ENCODE measurements at places on chromosomes 3 and 15.
A peak's percentile ranks its signal among the peaks of the same experiment; 100 is the strongest.

DNA sequence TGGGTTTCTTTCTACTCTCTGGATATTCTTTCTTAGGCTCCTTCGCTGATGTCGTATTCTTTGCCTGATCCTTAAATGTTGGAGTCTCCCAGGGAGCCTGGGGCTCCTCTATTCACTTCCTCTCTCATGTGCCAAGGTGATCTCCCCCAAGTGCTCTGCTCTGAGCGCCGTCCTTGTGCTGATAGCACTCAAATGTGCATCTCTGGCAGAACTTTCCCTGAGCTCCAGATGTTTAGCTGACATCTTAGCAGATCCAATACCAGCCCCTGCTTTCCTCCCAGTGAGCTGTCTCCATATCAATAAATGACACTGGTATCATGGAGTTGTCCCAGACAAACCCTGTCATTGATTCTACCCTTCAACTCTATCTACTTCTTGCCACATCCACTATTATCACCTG lies 62.4 kb downstream of the NTRK3 start:
- no peak for DNase-seq

DNA sequence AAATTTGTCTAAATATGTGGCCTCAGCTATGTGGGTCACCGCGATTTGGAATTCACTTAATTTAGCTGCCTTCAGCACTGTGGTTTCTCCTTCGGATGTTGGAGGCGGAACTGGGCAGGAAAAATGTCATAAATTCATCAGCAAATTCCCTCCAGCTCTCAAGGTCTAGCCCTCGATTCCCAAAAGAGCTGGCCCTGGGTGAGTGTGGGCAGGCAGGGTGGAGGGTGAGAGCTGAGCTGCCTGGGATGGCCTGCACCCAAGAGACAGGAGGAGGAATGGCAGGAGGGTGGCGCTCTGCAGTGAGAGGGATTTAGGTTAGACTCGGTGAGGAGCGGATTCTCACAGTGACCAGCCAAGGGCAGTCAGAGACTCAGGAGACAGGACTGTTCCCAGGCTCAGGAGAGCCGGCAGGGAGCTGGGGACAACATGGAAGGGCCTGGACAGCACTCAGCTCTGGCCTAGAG lies 57.1 kb downstream of the FEM1B start:
- no peak for DNase-seq

GRCh38 chr3:142886940-142887339 lies 1.9 kb downstream of the PCOLCE2 start:
- peak; percentile 48 for DNase-seq

GRCh38 chr15:76149291-76149915 lies 89.6 kb downstream of the TMEM266 start:
- no peak for DNase-seq

- no peak for DNase-seq
Observed at GRCh38 chr15:40955930-40956540, 2.8 kb downstream of the CHAC1 start.

DNA sequence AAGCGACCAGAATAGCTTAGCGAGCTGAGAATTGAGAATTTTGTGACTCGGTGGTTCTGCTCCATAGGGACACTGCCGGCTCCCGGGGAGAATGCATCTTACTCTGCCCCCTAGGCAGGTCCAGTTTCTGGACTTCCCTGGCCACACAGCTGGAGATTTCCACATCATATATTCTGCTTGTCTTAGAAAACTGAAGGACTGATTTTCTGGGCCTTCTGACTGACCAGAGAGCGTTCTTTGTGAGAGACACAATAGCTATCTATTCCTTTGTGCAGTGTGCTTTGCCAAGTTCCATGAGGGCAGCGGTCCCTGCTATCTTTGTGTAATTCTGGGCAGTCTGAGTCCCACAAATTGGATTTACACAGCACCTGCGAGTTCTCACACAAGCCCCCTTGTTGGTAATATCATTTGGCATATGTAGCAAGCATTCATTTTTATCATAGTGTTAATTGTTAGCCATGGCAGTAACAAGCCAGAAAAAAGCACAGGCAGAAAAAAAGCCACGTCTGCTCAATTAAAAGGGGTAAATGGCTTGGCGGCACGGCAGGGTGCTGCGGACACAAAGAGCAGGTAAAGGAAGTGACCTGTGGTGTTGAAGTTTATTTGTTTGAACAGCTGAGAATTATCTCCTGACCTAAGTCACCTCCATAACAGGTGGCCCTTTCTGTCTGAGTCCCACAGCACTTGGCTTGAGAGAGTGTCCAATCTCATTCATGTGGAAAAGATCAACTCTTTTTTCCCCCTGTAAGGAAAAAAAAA lies 688.7 kb downstream of the TUSC7 start:
- peak; percentile 53 for DNase-seq

- DNase-seq: peak; percentile 40
Observed at GRCh38 chr3:31981206-31982181, at the start of the genes OSBPL10 and ZNF860. TSS of gene OSBPL10 (minus strand) at chr3:31981262. CDS start at chr3:31981179, 83 bp downstream. TSS of gene ZNF860 (plus strand) at chr3:31981750. CDS start at chr3:31989080, 7,330 bp downstream.

- no peak for DNase-seq
Observed at GRCh38 chr15:30830961-30831360, 72.8 kb upstream of the FAN1 start.

DNA sequence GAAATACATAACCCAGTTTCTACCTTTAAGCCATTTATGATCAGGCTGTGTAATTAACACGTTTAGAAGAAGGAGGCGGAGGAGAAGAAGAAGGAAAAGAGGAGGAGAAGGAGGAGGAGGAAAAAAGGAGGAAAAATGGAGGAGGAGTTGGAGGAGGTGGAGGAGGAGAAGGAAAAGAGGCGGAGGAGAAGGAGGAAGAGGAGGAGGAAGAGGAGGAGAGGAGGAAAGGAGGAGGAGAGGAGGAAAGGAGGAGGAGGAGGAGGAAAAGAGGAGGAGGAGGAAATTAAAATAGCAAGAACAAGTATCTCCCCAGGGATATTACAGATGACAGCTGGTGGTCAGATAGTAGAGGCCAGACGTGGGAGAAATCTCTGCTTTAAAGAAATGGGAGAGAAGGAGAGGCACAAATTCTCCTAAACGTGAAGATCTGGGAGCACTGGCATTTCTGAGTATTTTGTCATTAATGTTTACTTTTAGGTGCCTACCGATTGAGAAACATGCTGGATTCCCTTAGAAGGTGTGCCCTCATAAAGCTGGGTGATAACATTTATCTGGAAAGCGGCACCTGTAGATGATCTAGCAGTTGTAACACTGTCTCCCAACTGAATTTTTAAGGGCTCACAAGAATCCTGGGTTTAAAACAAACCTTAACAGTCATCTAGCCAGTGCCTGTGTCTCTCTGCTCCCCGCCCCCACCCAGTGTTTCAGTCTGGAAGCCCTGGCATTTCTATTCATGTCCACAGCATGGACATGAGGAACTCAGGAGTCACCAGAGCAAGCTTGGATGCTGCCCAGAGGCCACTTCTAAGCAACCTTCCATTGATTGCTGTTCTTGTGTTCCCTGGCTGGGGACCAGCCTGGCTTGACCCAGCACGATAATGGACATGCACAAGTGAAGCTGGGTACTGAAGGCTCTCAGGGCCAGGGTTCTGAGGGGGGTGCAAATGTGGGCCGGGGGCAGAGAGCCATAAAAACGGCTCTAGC lies 75.2 kb downstream of the CHRNA7 start:
- DNase-seq: no peak

GRCh38 chr3:104992676-104993075 lies 374.0 kb upstream of the ALCAM start:
- DNase-seq: peak; percentile 79

DNA sequence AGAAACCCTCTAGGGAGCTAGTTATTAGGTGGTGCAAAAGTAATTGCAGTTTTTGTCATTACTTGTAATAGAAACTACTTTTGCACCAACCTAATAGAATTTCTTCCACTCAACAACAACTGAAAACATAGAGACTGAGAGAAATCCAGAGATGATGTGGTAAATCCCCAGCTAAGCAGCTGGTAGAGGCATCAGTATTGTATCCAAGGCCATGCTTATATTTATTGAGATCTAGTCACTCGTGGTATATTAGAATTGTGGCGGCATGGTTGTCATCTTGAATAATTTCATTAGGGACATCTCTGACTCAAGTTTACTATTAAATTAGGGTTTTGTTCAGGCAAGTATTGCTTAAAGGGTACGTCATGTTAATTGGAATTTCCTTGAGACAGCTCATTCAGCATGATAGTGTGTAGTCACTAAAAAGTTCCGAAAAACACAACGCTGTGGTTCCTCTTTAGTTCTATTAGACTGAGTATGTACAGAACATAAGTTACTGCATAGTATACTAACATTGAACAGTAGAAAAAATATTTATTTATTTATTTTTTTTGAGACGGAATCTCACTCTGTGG lies 35.3 kb downstream of the PAK2 start:
- DNase-seq: no peak

GRCh38 chr15:52488830-52489229 lies 39.9 kb downstream of the MYO5A start:
- DNase-seq: no peak

DNA sequence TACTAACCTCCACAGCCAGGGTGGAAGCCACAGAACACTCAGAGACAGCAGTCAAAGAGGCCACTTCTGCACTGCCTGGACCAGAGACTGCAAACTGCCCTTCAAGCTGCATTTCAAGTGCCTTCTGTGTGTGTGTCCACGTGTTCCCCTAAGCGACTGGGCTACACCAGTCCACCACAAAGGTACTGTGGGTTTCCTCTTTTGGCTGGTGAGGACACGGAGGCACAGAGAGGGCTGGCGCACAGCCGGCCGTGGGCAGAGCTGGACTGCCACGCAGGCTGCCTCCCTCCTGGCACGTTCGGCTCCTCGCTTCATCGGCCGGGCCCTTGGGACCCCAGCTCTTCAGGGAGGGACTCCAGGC lies 60.9 kb downstream of the MGLL start:
- DNase-seq: no peak

GRCh38 chr15:99305761-99306505 lies 54.7 kb downstream of the LRRC28 start:
- DNase-seq: peak; percentile 92

- DNase-seq: no peak
Observed at GRCh38 chr3:116390318-116390717, 55.0 kb downstream of the LSAMP start.

DNA sequence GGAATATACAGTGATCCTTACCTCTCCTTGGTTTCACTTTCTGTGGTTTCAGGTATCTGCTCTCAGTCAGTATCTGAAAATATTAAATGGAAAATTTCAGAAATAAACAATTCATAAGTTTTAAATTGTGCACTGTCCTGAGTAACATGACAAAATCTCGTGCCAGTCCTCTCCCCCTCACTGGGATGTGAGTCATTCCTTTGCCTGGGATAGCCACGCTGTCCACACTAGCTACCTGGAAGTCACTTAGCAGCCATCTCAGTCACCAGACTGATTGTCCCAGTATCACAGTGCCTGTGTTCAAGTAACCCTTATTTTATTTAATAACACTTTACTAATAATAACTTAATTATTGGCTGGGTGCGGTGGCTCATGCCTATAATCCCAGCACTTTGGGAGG lies 15.3 kb upstream of the KLHL25 start:
- DNase-seq: no peak

DNA sequence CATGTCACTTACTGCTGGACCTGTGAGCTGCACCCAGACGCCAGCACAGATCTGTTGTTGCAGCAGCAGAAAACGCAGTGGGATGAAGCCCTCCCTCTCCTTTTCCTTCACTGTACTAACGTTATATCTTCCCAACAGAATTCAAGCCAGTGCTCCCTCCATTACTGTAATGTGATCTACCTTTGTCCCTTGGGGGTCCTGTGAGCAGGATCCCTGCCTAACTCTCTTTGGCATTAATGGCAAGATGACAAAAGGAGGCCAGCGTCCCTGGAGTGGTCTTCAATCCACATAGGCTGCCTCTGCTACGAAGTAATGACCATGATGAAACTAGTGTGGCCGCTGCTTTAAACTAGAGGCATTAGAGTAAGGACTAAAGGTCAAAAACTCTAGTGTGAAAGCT lies 69.3 kb upstream of the SOX14 start:
- no peak for DNase-seq

GRCh38 chr3:112320691-112321090 lies 12.3 kb upstream of the CD200 start:
- DNase-seq: no peak

GRCh38 chr15:70348226-70348543 lies 250.5 kb upstream of the TLE3 start:
- peak; percentile 64 for DNase-seq

DNA sequence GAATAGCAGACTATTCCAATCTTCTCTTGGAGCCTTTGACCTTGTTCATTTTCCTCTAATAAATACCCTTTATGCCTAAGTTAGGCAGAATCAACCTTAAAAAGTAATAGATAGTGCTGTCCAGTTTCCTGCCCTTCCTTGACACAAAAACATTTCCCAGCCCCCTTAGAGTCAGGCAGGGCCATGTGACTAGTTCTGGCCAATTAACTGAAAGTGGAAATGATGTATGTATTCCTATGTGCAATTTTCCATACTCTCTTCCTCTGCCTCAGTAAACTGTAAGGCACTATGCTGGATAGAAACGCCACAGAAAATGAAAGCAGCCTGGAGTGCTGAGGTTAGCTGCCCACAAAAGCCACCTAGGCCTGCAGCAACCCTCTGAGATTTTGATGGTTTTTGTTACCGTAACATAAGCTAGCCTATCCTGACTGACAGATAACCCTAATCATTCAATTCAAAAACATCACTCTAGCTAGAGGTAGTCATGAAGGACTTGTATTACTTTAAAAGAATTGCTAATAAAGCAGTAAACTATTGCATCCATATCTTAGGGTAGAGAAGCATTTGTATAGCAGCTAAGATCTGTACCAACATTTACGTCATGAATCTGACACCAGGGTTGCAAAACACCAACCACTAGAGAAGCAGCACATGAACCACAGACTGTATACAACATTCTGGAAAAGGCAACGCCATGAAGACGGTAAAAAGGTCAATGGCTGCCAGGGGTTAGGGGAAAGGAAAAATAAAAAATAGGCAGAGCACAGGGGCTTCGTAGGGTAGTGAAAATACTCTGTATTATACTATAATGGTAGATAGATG lies 112.9 kb downstream of the ULK4 start:
- DNase-seq: no peak

DNA sequence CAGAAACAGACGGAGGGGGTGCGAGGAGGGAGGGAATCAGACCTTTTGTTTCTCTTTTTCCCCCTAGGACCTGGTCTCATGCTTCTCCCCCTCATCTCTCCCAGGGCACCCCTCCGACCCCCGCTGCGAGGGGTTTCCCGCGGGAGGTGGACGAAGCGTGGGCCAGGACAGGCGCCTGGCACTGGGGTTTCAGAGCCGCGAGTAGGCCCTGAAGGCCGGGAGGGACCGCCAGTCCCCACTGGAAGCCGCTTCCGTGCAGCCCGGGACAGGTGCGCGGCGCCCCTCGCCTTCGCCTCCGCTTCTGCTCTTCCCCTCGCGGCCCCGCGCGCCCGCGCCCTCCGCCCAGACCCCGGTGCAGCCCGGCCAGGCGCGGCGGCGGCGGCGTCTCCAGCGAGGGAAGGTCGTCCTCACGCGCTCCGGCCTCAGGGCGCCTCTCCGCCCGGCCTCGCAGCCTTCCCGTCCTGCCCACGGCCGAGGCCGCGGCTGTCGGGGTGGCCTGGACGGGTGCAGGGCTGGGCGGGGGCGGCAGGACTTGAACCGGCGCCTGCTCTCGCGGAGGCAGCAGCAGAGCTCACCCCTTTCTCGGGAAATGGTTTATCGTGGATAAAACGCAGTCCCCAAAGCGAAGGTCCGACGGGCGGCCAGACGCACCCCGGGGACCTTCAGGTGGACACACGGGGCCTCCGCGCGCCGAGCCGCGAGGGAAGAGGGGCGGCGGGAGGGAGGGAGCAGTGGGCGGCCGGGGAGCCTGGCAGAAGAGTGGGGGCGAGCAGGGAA lies 31.5 kb upstream of the ADAMTS17 start:
- DNase-seq: no peak
